ENCODE measurements at places on chromosomes 6 and 20.

GRCh38 chr6:122072014-122072647 is 327.3 kb upstream of the HSF2 start:
- DNase-seq = no peak

- DNase-seq = no peak
These were observed 48.9 kb upstream of the ARG1 start for GRCh38 chr6:131523988-131524673.

GRCh38 chr6:6046716-6047115 is 40.0 kb upstream of the NRN1 start:
- no peak for DNase-seq

DNA sequence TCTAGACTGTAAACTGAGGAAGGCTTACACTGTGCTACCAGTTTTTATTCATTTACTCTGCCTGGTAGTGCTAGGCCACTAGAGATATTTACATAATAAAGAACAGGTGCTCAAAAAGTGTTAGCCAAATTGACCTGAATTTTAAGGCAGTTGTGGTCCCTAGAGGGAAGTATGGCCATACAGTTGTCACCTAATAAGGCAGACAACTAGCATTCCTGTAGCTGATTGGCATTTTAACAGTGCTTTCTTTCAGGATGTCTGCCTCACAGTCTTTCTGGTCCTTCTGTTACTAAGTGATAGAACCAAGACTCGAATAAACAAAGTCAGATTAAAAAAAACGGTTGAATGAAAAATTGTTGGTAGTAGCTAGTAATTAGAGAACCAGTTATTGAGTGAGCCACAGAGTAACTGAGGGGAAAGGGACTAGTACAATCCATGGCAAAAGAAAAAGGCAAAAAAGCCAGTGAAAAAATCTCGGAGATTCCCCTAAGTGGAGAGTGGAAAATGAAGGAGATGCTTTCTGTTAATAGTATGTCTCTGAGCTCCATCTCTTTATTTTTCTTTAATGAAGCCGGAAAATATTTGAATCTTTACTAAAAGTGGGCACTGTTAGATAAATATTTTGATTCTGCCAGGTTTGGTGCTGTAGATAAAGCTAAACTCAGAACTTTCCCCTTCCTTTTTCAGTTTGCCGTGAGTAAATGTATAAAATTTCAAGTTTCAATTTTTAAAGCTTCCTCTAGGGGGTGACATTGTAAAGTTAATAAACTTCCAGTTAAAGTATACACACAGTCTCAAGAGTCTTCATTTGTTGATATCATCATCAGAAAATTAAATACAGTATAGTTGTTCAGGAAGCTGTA is 9.1 kb downstream of the VTA1 start:
- no peak for DNase-seq

DNA sequence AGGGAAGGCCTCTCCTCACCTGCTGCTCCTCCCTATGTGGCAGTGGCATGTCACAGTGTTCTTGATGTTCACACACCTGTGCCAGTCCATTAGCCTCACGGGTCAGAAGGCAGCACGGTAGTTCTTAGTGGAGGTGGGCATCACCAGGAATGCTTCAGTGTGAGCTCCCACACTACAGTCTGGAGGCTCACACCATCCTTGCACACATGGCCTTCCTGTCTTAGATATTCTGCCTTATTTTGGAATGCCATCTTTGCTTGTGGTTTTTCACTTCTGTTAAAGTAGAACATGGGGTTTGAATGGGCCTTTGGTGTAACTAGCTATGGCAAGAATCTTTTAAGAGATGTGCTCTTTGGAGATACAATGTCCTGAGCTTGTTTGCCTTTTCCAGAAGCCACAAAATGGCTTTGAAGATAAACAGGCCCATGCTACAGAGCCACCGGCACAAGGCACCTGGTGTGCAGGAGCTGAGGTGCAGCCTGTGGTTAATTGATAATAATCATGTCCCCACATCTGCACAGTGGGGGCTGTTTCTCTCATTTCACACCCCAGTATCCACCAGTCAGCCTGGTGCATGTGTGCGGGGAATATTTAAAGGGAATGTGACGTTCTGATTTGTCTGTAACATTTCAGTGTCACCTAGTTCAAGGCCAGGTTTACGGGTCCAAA is 3.2 kb upstream of the SLC17A9 start:
- DNase-seq = no peak

GRCh38 chr6:136608991-136609390 is 58.8 kb upstream of the MAP7 start:
- no peak for DNase-seq

GRCh38 chr6:158030380-158031300 is 49.0 kb downstream of the SYNJ2 start:
- no peak for DNase-seq

DNA sequence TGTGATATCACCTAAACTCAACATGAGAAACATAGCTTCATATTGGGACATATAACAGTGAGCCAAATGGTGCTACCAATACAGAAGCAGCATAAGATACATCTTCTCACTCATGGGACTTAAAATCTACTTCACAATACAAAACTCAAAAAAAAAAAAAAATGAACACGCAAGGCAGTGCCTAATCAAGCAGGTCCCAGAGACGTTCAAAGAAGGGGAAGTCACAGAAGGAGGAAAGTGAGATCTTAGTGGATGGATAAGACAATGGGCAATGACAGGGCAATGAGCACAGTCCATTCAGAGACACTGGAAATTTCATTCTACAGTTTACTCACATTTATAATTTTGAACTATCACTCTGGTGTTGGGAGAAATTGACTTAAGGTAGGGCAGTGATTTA is 88.3 kb downstream of the FAM50B start:
- no peak for DNase-seq

- DNase-seq = no peak
These were observed 1.9 kb downstream of the PPP1R3D start for GRCh38 chr20:59938221-59938620.

GRCh38 chr20:34560141-34560523 is 1.6 kb downstream of the MAP1LC3A start:
- DNase-seq = no peak

- no peak for DNase-seq
These were observed 129.1 kb upstream of the DOK5 start for GRCh38 chr20:54346276-54346675.

GRCh38 chr6:114344246-114344970 is 1.6 kb upstream of the HS3ST5 start:
- no peak for DNase-seq

DNA sequence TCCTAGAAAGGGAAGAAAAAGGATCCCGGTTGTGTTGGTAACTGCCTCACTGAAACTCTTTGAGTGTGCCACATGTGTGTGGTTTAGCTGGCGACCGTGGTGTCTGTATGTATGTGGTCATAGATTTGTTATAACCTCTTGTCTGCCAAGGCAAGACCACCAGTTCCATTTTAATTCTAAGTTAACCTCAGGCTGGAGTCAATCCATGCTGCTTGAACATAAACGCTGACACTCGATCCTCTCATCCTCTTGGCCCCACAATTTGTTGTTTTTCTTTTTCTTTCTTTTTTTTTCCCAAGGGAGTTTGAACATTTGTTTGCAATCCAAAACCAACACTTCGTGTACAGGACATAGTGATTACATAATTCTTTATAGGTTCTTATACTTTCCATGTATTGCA is 318.9 kb upstream of the JAG1 start:
- DNase-seq = no peak

DNA sequence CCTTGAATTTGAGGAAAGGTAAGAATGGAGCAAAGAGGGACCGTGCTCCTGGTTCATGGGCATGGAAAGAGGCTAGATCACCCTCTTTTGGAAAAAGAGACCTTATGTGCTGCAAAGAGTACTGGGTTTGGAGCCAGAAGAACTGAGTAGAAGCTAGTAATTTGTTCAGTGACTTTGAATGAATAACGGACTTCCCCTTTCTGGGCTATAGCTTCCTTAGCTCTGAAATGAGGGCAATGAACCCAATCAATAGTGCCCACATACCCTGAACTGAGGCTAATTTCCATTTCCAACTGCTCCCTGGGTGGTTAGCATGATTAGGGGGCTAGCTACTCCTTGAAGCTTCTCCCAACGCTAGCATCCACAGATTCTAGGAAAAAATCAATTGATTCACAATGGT is 121.4 kb downstream of the UNC5CL start:
- no peak for DNase-seq

- no peak for DNase-seq
These were observed 77.7 kb downstream of the CDYL start for GRCh38 chr6:4853782-4854511.

- no peak for DNase-seq
These were observed 10.8 kb downstream of the SLC4A11 start for GRCh38 chr20:3227936-3228749.

DNA sequence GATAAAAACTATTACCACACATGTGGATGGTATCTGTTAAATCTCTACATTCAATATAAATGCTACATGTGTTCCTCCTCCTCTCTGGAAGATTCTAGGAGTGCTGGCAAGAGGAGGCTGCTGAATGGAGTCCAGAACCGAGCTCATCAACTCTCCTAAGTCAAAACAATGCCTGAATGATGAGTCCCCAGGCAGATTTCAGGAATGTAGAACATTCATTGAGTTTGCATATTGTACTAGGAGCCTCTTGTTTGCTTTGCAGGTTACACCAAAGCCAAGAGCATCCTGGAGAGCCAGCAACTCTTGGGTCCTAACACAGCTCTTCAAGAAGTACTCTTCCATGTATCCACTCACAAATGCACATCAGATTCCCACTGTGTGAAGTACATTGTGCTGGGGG is 117.6 kb upstream of the UST start:
- no peak for DNase-seq

All from activated CD8-positive, alpha-beta memory T cell treated with anti-CD3 and anti-CD28 coated beads for 24 hours (primary cell).